Stimulated activated CD4-positive, alpha-beta T cell treated with anti-CD3 and anti-CD28 coated beads, Interleukin-1b, Interleukin-23, amount 100 ng/mL, for 48 hours (primary cell): ENCODE measurements at places on chromosomes 6 and 20.

DNA sequence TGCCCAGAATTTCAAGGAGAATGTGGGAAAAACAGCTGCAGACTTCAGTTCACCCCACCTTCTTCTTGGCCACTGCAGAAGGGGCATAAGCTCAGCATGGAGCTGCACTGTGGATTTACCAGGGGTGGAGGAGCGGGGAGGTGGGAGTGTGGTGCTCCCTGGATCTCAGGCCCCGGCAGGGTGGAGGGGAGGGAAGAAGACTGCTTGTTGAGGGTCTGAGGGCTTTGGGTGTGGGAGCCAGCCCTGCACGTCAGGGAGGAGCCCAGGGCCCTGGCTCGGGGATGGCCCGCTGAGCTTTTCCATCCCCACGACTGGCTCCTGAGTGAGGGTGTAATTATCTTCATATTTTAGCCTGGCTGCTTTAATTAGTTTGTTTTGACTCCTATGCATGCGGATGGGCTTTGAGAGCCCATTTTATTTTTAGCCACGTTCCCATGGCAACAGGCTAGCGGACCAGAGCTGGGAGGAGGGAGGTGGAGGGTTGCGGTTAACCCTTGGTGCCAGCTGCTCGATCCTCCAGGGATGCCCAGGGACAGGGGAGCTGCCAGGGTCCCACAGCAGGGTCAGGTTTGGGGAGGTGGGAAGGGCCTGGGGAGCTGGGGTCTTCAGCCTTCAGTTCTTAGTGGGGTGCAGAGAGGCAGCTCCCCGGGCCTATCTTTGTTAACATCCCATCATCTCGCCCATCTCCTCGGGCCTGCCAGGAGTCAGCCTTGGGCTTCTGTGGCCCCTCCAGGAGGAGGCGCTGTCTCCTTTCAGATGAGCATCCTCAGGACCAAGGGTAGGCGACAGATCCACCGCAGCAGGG lies 68.2 kb downstream of the RAB44 start:
- DNase-seq: peak; percentile 83

- no peak for DNase-seq
Measured at GRCh38 chr6:73393278-73393677, 1.4 kb upstream of the DDX43 start.

DNA sequence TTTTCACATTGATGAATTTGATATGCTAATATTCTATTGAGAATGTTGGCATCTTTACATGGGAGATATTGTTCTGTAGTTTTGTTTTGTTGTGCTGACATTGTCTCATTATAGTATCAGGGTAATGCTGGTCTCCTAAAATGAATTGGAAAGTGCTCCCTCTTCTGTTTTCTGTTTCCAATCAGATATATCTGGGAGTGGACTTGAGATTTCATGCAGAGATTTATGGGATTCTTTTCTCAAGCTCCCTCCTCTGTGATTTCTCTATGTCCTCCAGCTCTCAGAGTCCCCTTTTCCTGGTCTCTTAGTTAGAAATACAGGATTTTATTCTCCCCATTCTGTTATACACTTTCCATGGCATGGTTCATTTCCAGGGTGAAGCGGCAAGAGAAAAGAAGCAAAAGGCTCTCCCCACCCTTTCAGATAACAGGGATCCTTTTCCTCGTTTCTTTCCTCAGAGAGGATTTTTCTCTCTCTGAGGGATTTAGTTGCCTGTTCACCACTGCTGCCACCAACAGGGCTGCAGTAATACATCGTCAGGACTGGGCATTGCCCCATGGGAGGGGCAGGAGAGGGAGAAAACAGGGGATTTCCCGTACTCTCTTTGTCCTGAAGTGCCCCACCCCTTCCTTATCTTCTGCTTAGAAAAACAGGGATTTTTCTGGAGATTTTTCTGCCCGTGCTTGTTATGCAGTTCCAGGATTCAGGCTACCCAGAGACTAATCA lies 59.3 kb upstream of the STMND1 start:
- DNase-seq: no peak

DNA sequence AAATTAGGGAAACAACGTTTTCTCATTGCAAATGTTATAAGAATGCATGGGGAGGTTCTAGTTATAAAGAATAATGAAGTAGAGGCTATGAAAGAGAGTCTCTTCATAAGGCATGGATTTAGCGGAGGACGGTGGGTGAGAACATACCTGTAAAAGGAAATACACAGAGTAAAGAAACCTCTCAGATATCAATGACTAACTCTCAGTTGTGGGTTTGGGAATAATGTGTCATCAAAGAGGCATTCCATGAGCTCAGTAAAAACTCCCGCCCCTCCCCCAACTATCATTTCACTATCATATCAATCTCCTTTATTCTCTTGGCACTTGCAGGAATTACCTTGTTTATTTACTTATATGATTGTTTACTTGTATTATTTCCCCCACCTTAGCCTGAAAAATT lies 695.4 kb downstream of the PTPRT start:
- no peak for DNase-seq

GRCh38 chr6:135546206-135546605 lies 48.7 kb upstream of the AHI1 start:
- no peak for DNase-seq
